Bone marrow (tissue), 2 donors: ENCODE measurements at places on chromosomes 11 and 22.

GRCh38 chr11:57335023-57335342, 709 bp downstream of the SSRP1 start:
- DNase-seq = no peak

GRCh38 chr22:48574776-48575617, 1252.7 kb downstream of the BRD1 start:
- DNase-seq = no peak

DNA sequence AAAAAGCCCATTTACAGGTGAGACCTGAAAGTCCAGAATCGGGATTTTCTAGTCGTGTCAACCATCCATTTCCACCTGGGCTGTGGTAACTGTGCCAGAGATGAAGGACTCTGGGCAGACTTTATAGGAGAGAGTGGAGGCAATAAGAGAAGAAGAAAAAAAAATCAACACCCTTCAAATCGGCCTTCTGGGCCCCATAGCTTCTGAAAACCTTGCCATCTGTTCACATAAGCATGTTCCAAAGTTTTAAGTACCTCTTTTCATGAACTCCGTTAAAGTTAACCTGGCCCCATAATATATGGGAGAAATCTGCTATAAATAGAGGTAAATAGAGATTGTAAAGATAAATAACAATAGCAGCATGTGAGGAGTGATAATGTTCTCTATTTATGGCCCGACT, 470.5 kb downstream of the MIAT start:
- no peak for DNase-seq

DNA sequence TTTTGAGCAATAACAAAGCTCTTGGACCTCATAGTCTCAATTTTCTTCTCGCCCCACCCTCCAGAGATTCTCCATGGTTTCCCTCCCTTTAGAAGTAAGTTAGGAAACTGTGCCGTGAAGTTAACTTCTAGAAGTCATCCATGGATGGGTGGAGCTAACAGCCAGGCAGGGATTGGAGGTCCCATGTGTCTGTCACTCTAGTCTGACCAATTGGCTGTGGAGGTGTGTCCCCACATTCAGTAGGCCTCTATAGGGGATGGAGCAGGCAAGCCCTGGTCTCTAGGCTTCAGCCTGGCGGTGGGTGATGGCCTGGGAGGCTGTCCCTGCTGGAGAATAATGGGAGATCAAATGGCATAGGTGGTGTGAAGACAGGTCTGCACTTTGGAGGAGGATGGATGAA, 50.7 kb downstream of the TP53I11 start:
- no peak for DNase-seq

DNA sequence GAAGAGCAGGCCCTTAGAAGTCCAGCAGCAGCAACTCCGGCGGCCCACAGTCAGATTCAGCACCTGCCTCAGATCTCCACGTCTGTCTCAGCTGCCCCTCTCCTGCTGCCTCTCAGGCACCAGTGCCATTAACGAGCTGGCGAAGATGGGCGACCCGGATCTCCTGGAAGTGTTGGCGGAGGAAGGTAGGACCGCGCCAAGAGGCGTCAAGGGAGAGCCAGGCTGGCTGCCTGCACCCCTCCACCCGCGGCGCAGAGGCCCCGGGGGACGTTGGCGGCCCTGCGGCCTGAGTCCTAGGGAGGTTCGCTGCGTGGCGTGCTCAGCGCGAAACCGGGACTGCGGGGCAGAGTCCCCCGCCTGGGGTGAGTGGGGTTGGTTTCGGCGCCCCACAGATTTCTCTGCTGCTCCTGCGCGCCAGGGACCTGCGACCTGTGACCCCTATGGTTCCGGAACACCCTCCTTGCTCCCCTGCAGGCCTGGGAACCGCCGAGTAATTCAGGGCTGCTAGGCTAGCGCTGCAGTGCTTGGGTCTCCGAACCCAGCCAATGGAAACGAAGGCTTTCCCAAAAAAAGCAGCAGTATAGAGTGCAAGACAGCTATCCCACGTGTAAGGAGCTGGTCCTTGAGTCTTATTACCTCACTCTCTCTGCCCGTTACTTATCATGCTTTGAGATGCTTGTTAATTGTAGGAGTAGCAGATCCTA, 615 bp downstream of the ANO5 start:
- no peak for DNase-seq

GRCh38 chr22:17914474-17914873, 109.9 kb downstream of the MICAL3 start:
- DNase-seq = no peak

DNA sequence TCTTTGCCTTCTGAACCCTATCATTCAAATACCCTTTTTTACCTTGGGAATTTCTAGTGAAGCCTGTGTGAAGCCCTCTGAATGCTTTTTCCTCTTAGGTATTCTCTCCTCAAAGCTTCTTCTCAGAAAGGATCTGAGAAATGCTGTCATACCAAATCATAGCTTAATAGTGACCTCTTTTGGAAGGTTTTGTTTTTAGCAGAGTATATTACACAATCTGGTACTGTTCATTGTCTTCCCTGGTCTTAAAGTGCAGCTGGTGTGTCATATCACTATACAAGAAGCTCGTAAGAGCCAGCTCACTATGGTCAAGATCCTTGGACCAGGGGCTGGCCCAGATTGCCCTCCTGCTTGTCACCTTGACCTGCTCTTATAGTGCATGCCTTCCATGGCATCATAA, 204.4 kb upstream of the ANO5 start:
- no peak for DNase-seq

DNA sequence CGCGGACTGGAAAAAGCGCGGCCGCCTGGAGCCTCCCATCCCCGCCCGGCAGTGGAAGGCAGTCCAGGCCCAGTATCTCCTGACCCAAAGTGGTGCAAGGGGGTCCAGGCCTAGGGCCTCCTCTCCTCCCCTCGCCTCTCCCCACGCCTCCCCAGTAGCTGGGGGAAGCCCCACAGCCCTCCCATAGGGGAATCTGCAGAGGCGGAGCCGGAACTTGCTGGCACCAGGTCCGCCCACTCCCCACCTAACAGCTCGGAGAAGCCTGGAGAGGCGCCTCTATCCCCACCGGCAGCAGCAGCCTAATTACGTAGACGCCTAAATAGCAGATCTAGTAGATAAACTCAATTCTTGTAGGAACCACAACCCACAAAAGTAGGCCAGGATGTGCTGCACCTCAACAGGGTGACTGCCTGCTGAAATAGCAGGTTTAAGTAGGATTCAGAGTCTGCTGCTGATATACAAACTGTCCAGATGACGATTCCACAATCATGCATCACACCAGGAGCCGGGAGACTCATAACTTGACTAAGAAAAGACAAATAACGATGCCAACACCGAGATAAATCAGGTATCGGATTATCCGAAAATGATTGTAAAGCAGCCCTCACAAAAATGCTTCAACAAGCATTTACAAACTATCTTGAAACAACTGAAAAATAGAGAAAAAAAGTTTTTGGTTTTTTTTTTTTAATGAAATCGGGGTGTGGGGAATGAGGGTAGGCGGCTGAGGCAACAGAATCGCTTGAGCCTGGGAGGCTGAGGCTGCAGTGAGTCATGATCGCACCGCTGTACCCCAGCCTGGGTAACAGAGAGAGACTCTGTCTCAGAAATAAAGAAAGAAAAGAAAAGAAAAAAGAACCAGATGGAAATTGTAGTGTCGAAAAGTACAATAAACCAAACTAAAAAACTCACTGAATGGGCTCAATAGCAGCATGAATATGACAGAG, 11.4 kb upstream of the BRD1 start:
- DNase-seq = peak; percentile 77

DNA sequence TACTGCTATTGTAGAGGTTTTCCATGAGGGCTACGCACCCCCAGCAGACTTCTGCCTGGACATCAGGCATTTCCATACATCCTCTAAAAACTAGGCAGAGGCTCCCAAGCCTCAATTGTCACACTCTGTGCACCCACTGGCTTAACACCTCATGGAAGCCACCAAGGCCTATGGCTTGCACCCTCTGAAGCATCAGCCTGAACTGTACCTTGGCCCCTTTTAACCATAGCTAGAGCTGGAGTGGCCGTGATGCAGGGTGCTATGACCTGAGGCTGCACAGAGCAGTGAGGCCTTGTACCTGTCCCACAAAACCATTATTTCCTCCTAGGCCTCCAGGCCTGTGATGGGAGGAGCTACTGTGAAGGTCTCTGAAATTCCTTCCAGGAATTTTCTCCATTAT, 33.9 kb downstream of the AAMDC start:
- DNase-seq = no peak

DNA sequence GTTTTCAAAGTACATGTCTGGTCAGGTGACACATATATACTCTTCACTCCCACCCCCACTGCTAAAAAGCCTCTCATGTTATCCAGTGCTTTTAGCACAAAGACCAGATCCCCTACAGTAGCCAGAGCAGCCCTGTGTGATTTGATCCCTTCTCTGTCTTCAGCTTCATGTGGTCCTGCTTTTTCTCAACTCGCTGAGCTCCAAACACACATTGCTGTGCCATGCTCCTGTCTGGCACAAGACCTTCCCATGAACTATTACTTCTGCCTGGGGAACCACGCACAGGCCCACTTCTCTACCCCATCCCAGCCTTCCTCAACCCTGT, 127.1 kb downstream of the RASSF10 start:
- DNase-seq = no peak

GRCh38 chr22:39300186-39300830, 19.1 kb downstream of the RPL3 start:
- DNase-seq = no peak

DNA sequence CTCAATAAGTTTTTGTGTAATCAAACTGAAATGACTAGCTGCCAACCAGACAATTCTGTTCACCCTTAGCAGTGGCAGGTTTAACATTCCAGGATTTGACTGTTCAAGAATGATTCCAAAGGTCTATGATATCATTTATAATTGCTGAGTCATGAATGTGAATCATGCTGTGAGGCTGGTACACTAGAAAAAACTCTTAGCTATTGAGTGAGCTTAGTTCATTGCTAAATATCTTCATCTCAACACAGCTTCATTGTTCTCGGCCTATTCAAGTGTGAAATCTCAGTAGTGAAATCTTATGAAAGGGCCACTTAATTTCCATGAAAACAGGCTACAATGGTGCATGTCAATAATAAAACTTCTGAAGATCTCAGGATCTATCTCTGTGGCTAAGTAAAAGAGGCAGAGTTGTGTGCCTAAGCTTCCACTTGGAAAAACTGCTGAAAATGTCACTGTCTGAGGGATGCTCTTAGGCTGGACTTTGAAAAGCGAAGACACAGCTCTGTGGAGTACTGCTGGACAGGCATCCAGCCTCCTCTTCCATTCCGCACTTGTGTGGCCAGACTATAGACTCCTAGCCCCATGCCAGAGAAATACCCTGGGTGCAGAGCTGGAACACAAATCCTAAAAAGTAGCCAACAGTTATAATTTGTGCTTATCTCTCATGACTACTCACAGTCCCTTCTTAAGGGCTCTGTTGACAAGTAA, 12.8 kb downstream of the AQP11 start:
- DNase-seq = no peak

DNA sequence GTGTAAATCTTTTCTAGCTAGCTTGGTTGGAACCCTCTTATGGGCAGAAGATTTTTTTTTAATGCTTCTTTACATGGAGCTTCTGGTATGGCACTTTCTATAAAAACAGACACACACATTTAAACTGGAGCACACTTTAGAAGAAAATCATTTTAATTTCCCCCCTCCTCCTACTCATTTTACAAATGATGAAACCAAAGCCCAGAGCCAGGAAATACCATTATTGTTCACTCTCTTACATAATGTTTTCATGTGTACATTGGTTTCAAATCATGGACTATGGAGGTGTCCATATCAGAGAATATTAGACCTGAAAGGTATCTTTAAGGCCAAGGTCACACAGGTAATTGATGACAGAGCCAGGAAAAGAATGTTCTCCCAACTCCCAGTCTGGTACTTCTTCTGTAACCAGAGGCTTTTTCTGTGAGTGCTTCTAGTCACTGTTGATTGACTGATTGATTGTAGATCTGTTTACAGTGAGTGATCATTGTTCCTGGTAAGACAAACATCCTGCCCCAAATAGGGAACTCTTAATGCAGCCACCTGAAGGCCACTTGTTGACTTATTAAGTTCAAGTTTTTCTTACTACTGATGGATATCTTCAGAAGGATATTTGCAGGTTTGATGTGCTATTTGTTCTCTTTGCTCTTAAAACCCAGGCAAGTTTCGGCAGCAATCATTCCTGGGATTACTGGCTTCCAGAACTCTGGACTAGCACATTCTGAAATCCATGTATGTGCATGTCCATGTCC, 26.8 kb upstream of the ME3 start:
- DNase-seq = no peak

DNA sequence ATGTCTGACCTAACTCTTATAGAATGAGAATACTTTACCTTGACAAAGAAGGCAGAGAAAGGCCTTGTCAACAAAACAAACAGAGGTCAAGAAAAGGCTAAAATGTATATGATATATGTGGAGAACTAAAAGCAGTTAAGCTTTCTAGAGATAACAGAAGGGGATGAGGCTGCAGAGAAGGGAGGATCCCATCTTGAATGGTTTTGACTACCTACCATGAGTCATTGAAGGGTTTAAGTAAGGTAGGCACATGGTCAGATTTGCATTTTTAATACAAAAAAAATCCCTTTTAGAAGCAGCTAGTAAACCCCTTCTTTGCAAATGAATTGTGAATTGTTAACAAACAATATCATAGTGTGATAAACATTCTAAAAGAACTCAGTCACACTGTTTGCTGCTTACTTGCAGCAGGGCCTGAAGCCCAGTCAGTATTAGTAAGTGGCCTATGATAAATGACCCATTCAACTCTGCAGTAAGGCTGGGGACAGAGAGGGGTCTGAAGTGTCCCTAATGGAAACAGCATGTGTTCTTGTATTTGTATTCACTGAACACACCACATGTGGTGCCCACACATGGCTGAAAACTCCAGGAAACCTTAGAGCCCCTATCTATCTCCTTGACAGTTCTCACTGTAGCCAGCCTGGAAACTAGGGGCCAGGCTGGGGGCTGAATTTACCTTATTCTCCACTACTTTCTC, 328.8 kb upstream of the PITPNB start:
- no peak for DNase-seq

DNA sequence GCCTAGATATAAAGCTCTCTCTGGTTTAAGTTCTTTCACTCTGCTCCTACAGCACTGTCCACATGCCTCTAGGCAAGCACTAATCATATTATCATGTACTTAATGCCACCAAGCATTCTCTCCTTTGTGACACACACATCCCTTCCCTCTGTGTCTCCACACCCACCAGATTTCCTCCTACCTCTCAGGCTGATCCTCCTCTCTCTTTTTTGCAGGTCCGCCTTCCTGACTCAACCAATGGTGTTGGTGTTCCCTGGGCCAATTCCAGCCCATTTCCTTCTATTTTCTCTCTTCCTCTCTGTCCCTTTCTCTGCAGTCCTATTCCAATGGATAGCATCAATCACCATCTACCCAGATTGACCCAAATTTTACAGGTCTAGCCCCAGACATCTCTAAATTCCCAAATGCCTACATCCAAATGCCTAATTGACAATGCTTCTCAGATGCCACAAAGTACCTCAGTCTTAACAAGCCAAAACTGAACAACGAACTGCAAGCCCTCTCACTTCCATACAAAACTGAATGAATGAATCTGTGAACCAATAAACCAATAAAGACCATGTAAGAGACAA, 504 bp upstream of the ZNF215 start:
- DNase-seq = no peak

GRCh38 chr11:43212279-43212678, 99.5 kb upstream of the API5 start:
- DNase-seq = no peak
